ENCODE measurements at places on chromosomes 2 and 18. TPM values are rescaled to one million over a fixed set of nuclear protein-coding genes. Genes with fewer than 3 reads are reported as not detected.

Gene DQX1
- not detected for total RNA-seq

Gene SCG2
- 2.3 TPM for total RNA-seq

Gene THOC1
- total RNA-seq = 17.0 TPM

Gene DSG1
- not detected for total RNA-seq

Gene CRYBA2
- total RNA-seq = not detected

Gene UGT1A3
- not detected for total RNA-seq

Gene STK11IP
- total RNA-seq = 14.6 TPM

Gene MATN3
- total RNA-seq = 0.49 TPM

Gene CYS1
- total RNA-seq = under 0.01 TPM

Gene DGUOK
- 85.1 TPM for total RNA-seq

Gene HOXD8
- not detected for total RNA-seq

Gene TGFA
- not detected for total RNA-seq

Gene FAM237A
- not detected for total RNA-seq

Gene NT5DC4
- total RNA-seq = not detected

Gene MYCN
- 0.65 TPM for total RNA-seq

Gene USP37
- total RNA-seq = 6.5 TPM

Gene MAP3K20
- total RNA-seq = 17.7 TPM

Gene RUFY4
- total RNA-seq = not detected

Gene LHCGR
- not detected for total RNA-seq

Gene FNDC4
- 15.6 TPM for total RNA-seq

Gene ZNF396
- 0.54 TPM for total RNA-seq

Gene GKN2
- total RNA-seq = not detected

Gene HK2
- total RNA-seq = 36.5 TPM

Gene LOXHD1
- not detected for total RNA-seq

Gene TRIB2
- 156 TPM for total RNA-seq

Gene EVX2
- not detected for total RNA-seq

All from cardiac atrium fibroblast (primary cell).